ENCODE measurements at places on chromosomes 7 and 10. TPM values are rescaled to one million over a fixed set of nuclear protein-coding genes. Genes with fewer than 3 reads are reported as not detected.

GAD2 gene
- total RNA-seq: not detected

ARHGAP22 gene
- total RNA-seq: 9.3 TPM

OR13A1 gene
- total RNA-seq: not detected

NKX2-3 gene
- not detected for total RNA-seq

SPDYE2B gene
- not detected for total RNA-seq

PPA1 gene
- total RNA-seq: 212 TPM

ODAD2 gene
- not detected for total RNA-seq

NEUROG3 gene
- not detected for total RNA-seq

GALNT17 gene
- total RNA-seq: not detected

FZD1 gene
- 9.2 TPM for total RNA-seq

C10orf105 gene
- total RNA-seq: 0.14 TPM

MYH16 gene
- 1.2 TPM for total RNA-seq

HMX2 gene
- total RNA-seq: not detected

OR2F2 gene
- not detected for total RNA-seq

PNPLA8 gene
- total RNA-seq: 15.0 TPM

FAM25C gene
- 8.0 TPM for total RNA-seq

C10orf67 gene
- total RNA-seq: 0.28 TPM

AEBP1 gene
- 1.6 TPM for total RNA-seq

TMEM213 gene
- not detected for total RNA-seq

CPXM2 gene
- total RNA-seq: not detected

PI4K2A gene
- total RNA-seq: 44.8 TPM

FKBP6 gene
- total RNA-seq: not detected

ALOX5 gene
- total RNA-seq: 0.09 TPM

LLCFC1 gene
- total RNA-seq: not detected

UBN2 gene
- total RNA-seq: 3.8 TPM

FRMPD2 gene
- total RNA-seq: not detected

TDRD1 gene
- total RNA-seq: 0.28 TPM

C7orf25 gene
- total RNA-seq: 3.1 TPM

AMPH gene
- total RNA-seq: not detected

ANKRD30A gene
- total RNA-seq: not detected

INA gene
- total RNA-seq: 3.7 TPM

DHX32 gene
- 41.3 TPM for total RNA-seq

MPP7 gene
- 12.1 TPM for total RNA-seq

SFMBT2 gene
- 0.05 TPM for total RNA-seq

PARG gene
- total RNA-seq: 19.9 TPM

ZNF365 gene
- total RNA-seq: 0.42 TPM

CDH23 gene
- total RNA-seq: 0.35 TPM

CUL1 gene
- 44.9 TPM for total RNA-seq
